Stimulated activated CD4-positive, alpha-beta T cell treated with anti-CD3 and anti-CD28 coated beads, Interleukin-1b, Interleukin-23, amount 100 ng/mL, for 48 hours (primary cell): ENCODE measurements at places on chromosomes 16 and 17.

- DNase-seq = no peak
Measured at GRCh38 chr16:83705856-83706255, 101.9 kb upstream of the HSBP1 start.

GRCh38 chr17:79469646-79470045, 141.2 kb downstream of the RBFOX3 start:
- DNase-seq = no peak

GRCh38 chr17:80916246-80916645, 75.4 kb upstream of the CHMP6 start:
- no peak for DNase-seq

- no peak for DNase-seq
Measured at GRCh38 chr17:12666718-12667117, 1.0 kb downstream of the MYOCD start.

DNA sequence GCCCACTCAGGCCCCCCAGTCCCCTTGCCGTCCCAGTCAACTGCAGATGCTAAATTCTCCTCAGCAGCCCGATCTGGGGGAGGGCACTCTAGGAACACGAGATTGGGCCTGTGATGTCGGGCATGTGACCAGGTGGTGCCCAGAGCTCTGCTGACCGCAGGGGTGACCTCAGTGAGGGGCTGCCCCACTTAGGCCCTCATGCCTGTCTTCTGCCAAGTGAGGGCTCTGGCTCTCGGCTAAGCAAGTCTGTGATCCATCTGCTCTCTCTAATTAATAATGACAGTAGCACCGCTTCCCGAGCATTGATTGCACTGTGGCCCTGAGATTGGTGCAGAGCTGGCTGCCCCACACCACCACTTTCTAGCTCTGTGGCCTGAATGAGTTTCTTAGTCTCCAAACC, 138.8 kb downstream of the MRM1 start:
- DNase-seq = no peak

- no peak for DNase-seq
Measured at GRCh38 chr16:89601906-89602272, 11.6 kb upstream of the DPEP1 start.

- DNase-seq = no peak
Measured at GRCh38 chr16:16923479-16923878, 544.5 kb downstream of the NPIPA7 start.
